NCI-H2081 treated with DMSO at 0.1 percent for 48 hours (cell line): ENCODE measurements at places on chromosomes 16 and 17.

GRCh38 chr17:82021107-82021899, 1.4 kb downstream of the CENPX start:
- no peak for DNase-seq

DNA sequence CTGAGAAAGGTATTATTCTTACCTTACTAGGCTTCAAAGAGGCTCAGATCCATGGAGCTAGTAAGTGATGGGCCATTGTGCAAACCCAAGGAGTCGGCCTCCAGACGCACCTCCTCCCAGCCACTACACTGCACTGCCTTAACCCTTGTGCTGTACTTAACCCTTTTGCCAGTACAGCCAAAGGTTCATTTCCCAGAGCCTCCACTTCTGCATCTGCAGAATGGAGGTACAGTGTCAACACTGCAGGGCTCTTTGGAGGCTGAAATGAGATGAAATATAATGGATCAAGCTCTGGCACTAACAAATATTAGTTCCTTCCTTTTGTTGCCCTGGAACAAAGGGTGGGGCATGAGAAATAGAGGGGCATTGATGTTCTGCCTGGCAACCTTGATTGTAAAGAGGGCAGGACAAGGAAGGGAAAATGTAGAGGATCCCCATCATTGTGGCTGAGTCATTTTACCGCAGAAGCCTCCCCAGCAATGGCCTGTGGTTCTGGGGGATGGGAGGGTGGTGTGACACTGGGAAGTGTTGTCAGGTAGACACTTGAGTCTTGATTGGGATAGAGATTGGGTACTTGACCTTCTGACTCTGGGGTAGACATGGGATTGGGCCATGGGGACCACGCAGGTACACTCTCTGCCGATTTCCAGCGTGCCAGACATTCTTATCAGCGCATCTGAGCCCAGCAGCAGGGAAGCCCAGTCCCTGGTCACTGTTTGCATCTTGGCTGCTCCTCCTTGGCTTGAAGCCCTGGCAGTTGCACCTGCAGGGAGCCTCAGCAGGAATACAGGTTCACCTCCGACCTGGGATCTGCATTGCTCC, 84.0 kb downstream of the MSI2 start:
- DNase-seq = no peak

DNA sequence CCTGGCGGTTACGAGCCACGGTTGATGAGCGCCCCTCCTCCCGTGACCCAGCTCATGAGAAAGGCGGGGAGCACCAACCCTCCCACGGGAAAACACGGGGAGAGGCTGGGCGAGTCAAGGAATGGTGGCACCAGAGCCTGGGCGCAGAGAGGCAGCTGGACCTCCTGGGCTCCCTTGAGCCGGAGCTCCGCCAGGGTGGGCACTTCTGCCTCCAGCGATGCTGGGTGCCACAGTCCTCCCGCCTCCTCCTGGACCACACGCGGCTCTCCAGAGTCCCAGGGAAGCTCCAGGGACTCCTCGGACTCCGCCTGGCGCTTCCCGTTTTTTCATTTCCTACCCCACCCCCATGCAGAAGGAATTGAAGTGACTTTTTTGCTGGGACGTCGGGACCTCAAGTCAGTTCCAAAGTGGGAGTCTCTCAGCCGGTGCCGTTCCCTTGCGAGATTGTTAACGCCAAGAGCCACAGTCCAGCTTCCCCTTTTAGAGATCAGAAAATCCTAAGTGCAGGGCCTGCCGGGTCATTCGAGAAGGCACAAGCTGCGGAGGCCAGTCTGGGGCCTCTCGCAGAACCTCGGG, 6.6 kb upstream of the CBX8 start:
- no peak for DNase-seq

DNA sequence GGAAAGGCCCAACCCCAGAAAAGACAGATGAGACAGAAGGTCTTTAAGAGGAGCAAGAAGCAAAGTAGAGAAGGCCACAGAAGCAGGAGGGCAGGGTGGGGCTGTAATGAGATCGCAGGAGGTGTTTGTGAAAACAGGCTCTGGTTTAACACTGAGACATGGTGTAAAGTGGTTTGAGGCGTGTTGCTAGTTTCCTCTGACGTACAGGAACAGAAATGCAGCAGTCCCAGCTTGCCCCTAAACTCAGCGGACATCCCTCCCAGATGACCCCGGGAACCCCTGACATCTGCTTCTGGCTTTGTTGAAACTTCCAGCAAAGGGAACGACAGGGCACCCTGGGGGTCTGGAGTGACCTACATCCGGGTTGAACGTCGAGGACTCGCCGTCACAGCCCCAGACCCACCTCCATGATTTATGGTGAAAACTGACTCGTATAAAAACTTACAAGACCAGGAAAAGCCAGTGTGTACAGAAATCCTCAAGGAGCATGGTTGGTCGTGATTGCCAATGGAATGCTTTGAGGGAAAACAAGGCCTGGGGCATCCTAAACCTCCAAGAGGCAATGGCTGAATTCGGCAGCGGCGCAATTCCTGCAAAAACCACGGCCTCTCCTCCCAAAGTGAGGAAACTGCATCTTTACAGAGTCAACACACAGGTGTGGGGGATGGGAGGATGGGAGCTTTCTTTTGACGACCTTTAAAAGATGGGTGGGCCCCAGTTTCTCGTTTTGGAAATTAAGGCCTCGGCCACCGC, 25.8 kb downstream of the LITAF start:
- DNase-seq = no peak
